ENCODE measurements at places on chromosomes 2 and 18.
A peak's percentile ranks its signal among the peaks of the same experiment; 100 is the strongest.

- peak; percentile 5 for DNase-seq
Observed at GRCh38 chr18:59996370-59996966, 96.7 kb downstream of the PMAIP1 start.

- no peak for DNase-seq
Observed at GRCh38 chr2:114754907-114755563, 312.6 kb downstream of the DPP10 start.

- peak; percentile 30 for DNase-seq
Observed at GRCh38 chr18:79542876-79543750, 136.5 kb upstream of the CTDP1 start.

DNA sequence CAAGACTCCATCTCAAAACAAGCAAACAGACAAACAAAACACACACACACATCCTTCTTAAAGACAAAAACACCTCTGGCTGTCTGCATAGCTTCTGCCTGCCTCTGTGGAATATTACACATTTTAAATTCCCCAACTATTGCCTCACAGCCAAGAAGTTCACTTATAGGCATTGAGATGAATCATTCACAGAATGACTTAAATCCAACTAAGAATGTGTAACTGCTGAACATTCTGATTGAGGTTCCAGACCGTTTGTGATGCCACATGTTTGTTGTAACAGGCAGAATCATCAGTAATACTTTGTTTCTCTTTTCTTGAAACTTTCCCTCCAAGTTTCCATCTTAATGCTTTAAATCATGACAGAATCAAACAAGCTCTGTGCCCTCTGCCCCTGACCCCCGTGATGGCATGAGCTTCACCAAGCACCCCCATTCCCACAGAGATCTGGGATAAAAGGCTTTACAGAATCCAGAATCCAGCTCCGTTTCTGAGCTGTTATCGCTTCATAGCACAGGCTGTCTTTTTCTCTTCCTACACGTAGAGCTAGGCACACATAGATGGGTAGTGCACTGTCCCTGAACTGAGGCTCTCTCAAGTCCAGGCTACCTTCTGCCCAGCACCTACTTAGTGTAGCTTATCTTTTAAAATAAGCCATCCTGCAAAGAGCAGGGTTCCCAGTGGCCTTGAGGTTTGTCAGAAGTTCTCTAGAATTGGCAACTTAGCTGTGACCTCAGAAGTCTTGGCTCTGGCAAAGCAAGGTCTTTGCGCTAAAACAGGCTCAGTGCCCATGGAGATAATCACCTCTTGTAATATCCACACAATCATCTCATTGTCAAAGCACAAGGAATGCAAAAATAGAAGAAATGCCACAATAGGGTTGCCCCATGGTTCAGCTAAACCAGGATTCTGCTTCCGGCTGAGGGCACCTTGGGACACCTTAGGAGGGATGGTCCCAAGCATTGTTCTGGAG, 32.9 kb downstream of the EPAS1 start:
- no peak for DNase-seq

GRCh38 chr2:60347781-60348180, 205.7 kb downstream of the BCL11A start:
- DNase-seq, result no peak

GRCh38 chr2:75053484-75054112, 95.2 kb downstream of the POLE4 start:
- no peak for DNase-seq

- DNase-seq, result no peak
Observed at GRCh38 chr2:203582468-203582867, 47.4 kb upstream of the RAPH1 start.

DNA sequence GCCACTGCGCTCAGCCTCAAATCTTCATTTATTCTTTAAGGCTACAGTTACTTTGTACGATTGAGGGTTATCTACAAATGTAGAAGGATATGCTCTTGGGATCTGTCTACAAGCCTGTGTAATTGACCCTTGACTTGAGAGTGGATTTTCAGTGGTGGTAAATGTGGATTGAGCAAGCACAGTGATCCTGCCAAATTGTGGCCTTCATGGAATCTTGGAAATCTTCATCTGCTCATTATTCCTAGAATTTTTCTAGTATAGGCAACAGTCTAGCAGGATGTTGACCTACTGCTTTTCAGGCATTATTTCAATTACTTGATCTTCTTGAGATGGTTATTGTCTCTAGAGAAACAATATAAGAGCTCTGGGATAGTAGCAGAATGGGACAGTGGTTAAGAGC, 226.1 kb upstream of the REV1 start:
- no peak for DNase-seq

GRCh38 chr2:12046641-12047040, 300.2 kb downstream of the LPIN1 start:
- DNase-seq, result no peak

All from hippocampal formation (tissue), 2 donors.